Stomach (tissue), 19 donors: ENCODE measurements at places on chromosomes 2 and 18. TPM values are rescaled to one million over a fixed set of nuclear protein-coding genes. Genes with fewer than 3 reads are reported as not detected.
A peak's percentile ranks its signal among the peaks of the same experiment; 100 is the strongest.

- no peaks in the 10 kb centered on the region for H3K4me1 ChIP-seq
- H3K27ac ChIP-seq, result no peak overlapping the region
- H3K4me3 ChIP-seq, result no peak overlapping the region
- no peak for DNase-seq
These were observed 112.4 kb upstream of the SLC66A3 start for GRCh38 chr2:11042841-11043240.

DNA sequence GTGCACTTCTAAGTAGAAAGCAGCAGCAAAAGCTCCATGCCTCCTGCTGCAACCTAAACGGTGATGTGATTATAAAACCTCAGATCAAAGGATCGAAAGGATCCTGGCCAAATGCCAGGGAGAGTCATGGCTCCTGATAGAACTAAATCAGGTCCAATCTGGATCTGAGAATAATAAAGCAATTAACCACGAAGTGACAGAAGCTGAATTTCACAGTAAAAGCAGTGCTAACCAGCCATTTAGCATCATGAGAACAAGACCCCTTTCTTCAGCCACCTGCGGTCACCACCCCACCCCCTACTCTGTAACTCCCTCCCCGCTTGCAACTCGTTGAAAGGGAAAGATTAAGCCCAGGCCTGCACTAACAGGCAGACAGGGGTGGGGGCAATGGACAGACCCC lies 748.7 kb downstream of the BCL11A start:
- H3K27me3 ChIP-seq, result no peaks in the 10 kb centered on the region
- H3K4me1 ChIP-seq, result no peaks in the 10 kb centered on the region

DNA sequence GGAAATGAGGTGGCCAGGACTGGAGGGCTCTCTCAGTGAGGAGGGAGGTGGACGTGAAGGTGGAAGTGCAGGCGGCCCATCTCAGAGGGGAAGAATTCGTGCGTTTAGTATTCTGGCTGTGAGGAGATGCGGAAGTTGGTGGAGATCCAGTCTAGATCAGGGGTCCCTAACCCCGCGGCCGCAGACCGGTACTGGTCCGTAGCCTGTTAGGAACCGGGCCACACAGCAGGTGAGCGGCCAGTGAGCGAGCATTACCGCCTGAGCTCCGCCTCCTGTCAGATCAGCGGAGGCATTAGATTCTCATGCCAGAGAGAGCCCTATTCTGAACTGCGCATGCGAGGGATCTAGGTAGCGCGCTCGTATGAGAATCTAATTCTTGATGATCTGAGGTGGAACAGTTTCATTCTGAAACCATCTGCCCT lies 1.6 kb upstream of the FHOD3 start:
- H3K4me1 ChIP-seq, result peaks cover 31% of the 10 kb centered on the region
- peak overlapping the region; percentile 65 for H3K4me3 ChIP-seq
- DNase-seq, result no peak
- no peak overlapping the region for H3K27ac ChIP-seq

DNA sequence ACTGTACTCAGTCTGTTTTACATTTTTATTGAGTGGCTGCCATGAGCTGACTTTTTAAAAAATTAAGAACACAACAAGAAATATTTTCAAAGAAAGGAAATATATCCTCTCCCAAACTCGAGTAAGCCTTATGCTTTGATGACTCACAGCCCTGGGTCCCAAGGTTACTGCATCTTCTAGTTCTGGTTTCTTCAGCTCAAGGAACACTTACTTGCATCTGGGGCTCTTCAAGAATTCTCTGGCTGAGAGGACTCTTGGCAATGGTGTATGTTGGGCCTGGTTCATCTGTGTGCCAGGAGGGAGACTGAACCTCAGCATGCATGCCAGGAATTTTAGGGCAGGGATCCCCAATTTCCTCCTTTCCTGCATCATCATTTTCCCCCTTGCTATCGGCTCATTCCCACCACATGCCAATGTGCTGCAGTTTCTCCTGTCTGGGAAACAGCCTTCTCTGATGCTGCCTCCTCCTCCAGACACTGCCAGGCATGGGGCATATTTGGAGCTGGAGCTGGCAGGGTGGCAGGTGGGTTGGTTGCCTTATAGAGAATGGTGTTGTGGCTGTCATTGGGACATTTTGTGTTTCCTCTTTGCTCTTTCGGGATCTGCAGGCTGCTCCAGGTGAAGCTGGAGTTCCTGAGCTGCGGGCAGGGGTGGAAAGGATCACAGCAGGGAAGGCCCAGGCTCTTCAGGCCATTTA lies 192.2 kb upstream of the HS6ST1 start:
- no peaks in the 10 kb centered on the region for H3K27me3 ChIP-seq
- no peaks in the 10 kb centered on the region for H3K36me3 ChIP-seq
- DNase-seq, result no peak

DNA sequence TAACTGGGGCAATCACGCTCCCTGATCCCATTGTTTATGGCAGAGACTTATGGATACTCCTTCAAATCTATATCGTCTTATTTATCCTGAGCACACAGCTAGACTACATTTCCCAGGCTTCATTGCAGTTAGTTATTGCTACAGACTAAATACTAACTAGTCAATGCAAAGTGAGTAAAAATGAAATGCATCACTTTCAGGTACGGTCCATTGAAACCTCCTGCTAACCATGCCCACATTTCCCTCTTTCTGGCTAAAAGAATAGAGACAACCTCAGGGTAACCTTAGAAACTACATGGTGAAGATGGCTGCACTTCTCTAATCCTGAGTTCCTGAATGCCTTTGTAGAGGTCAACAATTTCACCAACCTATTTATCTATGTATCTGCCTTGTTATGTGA lies 437.4 kb downstream of the EPHA4 start:
- no peak overlapping the region for H3K4me3 ChIP-seq
- no peaks in the 10 kb centered on the region for H3K36me3 ChIP-seq
- DNase-seq, result no peak
- no peaks in the 10 kb centered on the region for H3K4me1 ChIP-seq
- no peaks in the 10 kb centered on the region for H3K27me3 ChIP-seq

DNA sequence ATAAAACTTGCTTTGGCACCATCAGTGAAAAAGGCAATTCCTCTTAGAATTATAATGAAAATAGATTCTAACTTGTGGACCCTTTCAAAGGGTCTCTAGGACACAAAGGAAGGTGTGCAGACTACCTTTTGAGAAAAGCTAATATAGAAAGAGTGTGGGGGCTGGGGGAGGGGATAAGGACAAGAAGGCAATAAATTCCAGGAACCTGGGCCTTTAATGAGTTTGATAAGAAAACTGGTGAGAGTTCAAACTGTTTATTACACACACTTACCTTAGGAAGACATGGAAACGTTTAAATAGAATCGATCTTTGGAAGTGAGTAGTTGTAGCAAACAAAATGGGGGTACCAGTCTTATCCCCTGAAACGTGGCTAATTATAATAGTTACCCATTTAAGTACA lies 39.6 kb upstream of the PGAP1 start:
- peaks cover 4% of the 10 kb centered on the region for H3K4me1 ChIP-seq
- H3K4me3 ChIP-seq, result no peak overlapping the region
- no peak overlapping the region for H3K27ac ChIP-seq
- no peaks in the 10 kb centered on the region for H3K36me3 ChIP-seq
- H3K27me3 ChIP-seq, result no peaks in the 10 kb centered on the region

DNA sequence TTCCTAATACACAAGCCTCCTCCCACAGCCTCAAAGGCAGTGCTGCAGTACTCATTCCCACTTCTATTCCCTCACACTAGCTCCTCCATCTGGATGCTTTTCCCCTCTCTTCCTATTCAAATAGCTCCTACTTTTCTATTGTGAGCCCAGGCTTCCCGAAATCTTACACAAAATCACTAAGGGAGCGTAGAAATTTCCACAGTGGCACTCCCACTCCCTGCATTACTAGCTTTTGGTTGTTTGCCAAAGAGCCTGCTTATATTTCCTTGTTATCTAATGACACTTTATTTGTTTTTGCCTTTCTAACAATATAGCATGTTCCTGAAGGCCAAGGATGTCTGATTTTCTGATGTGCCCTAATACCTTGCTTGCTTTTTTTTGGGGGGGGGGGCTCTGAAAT lies 10.9 kb downstream of the EPAS1 start:
- no peaks in the 10 kb centered on the region for H3K27me3 ChIP-seq
- H3K4me3 ChIP-seq, result no peak overlapping the region
- peaks cover 71% of the 10 kb centered on the region for H3K4me1 ChIP-seq

- no peak overlapping the region for H3K4me3 ChIP-seq
- H3K27ac ChIP-seq, result no peak overlapping the region
- no peak for DNase-seq
- no peaks in the 10 kb centered on the region for H3K36me3 ChIP-seq
- no peaks in the 10 kb centered on the region for H3K27me3 ChIP-seq
These were observed 306.4 kb downstream of the MBD2 start for GRCh38 chr18:53918091-53918490.

DNA sequence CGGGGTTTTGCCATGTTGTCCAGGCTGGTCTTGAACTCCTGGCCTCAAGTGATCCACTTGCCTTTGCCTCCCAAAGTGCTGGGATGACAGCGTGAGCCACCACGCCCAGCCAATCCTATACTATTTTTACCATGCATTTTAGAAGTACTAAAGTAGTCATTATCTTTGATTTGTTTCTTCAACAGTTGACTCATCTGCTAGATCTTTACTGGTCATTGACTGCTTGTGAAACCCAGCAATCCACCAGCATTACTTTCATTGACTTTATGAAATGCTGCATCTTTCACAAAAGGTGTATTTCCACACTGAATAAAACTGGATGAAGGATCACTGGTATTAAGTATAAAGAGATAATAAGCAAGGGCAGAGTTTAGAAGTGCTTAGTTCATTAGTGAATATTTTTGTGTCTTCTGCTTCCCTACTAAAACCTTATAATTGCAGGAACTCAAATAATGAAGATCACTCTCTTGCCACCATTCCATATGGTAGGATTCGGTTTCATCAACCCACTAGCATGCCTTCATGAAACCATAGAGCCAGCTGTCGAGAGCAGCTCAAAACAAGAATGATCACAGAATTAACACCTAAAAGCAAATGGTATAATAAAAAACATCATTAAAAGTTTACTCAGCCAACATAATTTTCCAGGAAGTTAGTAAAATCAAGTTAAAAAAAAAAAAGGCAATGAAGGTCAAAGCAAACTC lies 33.1 kb downstream of the IRS1 start:
- peaks cover 3% of the 10 kb centered on the region for H3K4me1 ChIP-seq
- H3K36me3 ChIP-seq, result no peaks in the 10 kb centered on the region
- H3K27me3 ChIP-seq, result no peaks in the 10 kb centered on the region
- DNase-seq, result no peak

Gene THADA
- 59.7 TPM for total RNA-seq

Gene NEURL3
- total RNA-seq, result not detected

Gene ARPC2
- total RNA-seq, result 234 TPM

Gene GNLY
- 0.72 TPM for total RNA-seq
